ENCODE measurements at places on chromosomes 3 and 15.

DNA sequence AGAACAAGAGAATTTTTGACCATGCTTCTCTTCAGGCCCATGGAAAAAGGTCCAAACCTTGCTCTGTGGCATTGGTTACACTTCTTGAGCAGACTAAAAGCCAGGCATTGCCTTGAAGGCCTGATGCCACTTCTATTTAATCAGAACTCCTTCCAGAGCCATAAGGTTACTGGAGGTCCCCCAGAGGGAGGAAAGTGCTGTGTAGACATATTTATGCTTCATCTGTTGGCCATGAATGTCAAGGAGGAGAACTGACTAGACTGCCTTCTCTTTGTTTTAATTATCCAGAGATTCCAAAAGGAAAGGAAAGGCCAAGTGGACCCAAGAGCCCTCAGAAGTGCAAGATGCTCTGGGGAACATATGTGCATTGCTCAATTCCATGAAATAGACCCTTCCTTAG, 292.6 kb upstream of the NR2E3 start:
- no peak for DNase-seq

- DNase-seq = no peak
Observed at GRCh38 chr3:36803091-36803791, 38.9 kb upstream of the DCLK3 start.

- DNase-seq = no peak
Observed at GRCh38 chr3:158160958-158161357, 51.1 kb downstream of the RSRC1 start.

- no peak for DNase-seq
Observed at GRCh38 chr3:48966367-48966766, 23.7 kb upstream of the P4HTM start.

DNA sequence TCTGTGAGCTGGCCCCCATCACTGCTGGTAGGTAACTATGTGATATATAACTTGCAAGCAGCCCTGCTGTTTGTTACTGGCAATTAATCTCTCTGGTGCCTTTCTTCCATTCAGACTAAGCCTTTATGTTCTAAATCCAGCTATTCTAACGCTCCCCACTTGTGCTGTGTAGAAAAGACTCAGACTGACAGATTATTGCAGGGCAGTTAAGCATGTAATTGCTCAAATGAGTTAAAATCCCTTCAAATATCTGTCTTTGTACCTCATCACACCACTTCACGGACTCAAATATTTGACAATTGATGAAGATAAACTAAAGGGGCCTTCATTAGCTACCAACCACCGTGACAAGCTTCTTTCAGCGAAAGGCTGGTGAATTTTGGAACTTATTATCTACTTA, 416.2 kb downstream of the NR2F2 start:
- no peak for DNase-seq

GRCh38 chr3:158950178-158950901, 148.5 kb downstream of the MFSD1 start:
- no peak for DNase-seq

DNA sequence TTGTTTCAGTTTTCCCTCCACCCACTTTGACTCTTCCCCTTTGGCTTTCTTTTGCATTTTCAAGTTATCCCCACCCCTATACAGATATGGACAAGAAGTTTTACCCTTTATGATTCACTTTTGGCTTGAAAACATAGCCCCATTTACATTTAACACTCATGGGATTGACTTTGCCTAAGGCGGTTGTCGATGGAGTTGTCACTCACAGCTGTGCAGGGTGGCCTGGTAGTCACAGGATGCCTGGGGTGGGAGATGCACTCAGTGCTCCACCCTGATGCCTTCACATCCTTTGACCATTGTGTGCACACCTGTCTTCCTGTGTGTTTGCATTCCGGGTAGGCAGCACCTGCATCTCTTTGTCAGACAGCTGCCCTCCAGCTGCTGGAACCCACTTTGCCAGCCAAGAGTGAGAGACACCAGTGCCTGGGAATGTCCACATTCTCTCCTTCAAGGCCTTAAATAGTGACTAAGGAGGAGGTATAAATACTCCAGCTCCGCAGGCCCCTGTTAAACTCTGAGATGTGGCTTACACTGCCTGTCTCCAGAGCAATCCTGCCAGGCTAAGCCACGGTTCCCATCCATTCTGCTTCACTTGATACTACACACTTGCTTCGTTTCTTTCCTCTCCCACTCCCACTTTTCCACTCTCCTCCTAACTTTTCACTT, 191.5 kb upstream of the SLC24A5 start:
- no peak for DNase-seq

GRCh38 chr3:100097919-100098783, 16.1 kb downstream of the FILIP1L start:
- no peak for DNase-seq

- peak; percentile 32 for DNase-seq
Observed at GRCh38 chr15:67762610-67763368, 62.5 kb upstream of the SKOR1 start.

DNA sequence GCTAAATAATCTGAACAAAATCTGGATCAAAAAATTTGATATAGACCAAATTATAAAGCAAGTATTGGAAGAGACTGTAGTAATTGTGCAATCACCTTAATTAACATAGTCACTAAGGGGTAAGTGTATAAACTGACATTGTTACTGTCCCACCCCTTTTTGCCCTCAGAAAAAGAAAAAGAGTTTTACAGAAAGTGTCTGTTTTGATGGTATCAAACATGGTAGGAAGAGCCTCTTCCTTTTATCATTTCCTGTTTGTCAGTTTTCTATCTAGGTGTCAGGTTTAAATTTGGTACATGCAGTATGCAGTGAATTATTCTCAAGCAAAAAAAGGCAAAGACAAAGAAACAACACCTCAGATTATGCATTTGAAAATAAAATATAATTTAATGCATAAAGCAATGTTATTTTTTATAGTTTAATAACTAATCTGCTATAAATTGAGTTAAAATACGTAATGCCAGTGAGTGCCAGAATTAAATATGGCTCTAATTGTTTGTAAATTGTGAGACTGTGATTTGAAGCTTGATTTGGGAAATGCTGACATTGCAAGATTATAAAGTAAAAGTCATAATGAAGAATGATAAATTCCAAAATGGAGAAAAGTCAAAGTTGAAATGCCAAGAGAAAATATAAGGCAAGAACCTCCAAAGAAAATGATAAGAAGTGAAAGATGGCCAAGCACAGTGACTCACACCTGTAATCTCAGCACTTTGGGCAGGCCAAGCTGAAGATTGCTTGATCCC, 30.3 kb upstream of the CMC1 start:
- DNase-seq = no peak

DNA sequence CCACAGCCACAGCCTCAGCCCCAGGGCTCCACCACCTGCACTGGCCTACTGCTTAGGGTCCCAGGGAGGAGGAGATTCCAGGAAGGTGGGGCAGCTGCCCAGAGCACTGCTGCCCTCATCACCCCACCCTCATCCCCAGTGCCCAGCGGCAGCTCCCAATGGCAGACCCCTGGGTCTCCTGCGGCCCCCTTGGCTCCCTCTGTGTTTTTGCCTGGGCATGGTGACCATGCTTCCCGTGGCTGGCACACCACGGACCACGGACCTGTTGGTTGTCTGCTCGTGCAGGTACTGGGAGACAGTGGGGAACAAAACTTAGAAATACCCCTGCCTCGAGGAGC, 2.7 kb downstream of the CHST13 start:
- DNase-seq = no peak

- DNase-seq = no peak
Observed at GRCh38 chr3:18789734-18790133, 358.6 kb upstream of the KCNH8 start.

- no peak for DNase-seq
Observed at GRCh38 chr3:148796799-148797198, 30.8 kb upstream of the CPB1 start.

GRCh38 chr15:62940755-62941361, 101.7 kb upstream of the TPM1 start:
- DNase-seq = no peak

DNA sequence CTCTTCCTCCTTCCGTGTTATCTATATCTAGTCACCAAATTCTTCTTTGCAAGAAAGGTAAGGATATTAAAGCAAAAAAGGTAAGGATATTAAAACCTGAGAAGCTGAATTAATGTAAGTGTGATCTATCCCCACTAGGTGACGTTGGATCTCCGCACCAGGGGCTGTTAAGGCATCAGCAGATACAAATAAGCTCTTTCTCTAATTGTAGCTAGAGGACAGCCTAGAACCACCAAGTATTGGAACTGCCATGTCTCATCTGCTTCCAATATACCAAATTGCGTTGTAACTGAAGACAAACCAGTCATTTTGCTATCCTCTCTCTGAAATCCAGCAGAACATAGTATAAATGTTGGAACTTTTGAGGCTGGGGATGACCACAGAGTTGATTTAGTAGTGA, 471.2 kb upstream of the TGFBR2 start:
- DNase-seq = no peak

- DNase-seq = no peak
Observed at GRCh38 chr3:102348904-102349303, 85.9 kb upstream of the ZPLD1 start.

GRCh38 chr3:132592216-132592615, 4.9 kb upstream of the ACKR4 start:
- no peak for DNase-seq

- DNase-seq = no peak
Observed at GRCh38 chr15:89828281-89829145, 13.9 kb upstream of the ANPEP start.

GRCh38 chr3:56980798-56981390, 79.6 kb upstream of the SPATA12 start:
- DNase-seq = no peak

DNA sequence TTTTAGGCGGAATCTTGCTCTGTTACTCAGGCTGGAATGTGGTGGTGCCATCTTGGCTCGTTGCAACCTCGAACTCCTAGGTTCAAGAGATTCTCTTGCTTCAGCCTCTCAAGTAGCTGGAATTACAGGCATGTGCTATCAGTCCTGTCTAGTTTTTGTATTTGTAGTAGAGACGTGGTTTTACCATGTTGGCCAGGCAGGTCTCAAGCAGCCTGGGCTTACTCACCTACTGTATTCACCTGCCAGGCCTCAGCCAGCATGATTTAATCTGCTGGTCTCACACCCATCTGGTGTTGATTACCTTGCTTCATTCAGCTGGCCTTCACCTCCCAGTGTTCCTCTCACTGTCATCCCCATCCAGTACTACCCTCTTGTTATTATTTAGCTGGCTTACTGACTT, 102.0 kb downstream of the IL12A start:
- DNase-seq = no peak

GRCh38 chr3:157101486-157101885, 58.5 kb downstream of the CCNL1 start:
- no peak for DNase-seq

- DNase-seq = no peak
Observed at GRCh38 chr3:140736863-140737460, 59.1 kb downstream of the TRIM42 start.

DNA sequence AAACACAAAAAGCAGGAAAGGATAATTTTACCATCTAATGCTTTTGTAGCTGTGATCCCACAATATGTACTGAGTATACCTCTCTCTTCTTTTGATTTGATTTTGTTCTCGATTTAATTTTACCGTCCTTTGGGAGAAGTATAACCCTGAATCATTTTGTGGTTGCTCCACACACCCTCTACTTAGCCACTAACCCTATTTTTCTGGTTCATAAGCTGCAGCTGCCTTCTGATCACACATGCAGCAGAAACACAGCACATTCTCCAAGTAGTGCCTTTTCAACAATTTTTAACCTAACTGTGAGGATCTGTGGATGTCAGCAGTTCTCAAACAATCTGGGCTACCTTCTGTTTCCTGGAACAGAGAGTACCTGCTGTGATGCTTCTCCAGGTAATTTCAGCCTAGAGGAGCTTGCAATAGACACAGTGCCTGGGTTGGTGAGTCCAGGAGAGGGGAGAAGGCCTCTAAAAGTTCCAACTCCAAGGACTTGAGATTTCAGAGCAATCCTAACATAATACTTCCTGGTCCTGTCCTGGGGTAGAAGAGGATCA, 40.3 kb downstream of the HGD start:
- no peak for DNase-seq

DNA sequence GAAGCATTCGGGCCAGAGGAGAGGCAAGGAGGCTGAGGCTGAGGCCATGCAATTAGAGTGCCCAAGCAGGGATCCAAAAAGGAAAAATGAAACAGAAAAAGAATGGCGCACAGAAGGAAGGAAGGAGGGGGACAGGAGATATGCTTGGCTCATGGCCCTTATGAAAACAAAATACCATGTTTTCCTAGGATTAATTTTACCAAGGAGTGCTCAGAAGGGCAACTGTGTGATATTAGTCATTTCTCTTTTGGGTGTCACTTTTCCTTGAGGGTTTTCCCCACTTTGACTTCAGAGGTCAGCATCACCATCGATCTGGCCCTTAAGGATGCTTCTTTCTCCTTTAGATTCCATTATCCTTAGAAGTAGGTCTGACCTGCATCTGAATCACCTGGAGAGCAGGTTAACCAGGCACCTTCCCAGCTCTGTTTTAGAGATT, 1.4 kb downstream of the PARP14 start:
- DNase-seq = no peak

GRCh38 chr3:69309814-69310213, 76.1 kb downstream of the FRMD4B start:
- DNase-seq = no peak

DNA sequence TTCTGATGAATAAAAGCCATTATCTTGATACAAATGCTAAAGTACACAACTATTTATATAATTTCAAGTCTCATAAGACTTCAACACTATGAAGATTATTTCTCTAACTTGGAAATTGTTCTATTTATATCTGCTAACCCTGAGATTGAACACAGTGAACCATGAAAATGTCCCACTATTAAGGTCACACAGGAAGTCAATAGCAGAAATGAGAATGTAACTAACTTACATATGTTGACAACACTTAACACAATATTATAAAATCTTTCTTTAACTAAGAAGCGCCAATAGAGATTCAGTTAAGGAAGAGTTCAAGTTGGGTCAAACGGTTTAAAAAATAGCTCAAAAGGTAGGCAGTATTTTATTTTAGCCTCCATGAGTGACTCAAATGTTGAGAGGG, 551.8 kb upstream of the CBLB start:
- peak; percentile 12 for DNase-seq

DNA sequence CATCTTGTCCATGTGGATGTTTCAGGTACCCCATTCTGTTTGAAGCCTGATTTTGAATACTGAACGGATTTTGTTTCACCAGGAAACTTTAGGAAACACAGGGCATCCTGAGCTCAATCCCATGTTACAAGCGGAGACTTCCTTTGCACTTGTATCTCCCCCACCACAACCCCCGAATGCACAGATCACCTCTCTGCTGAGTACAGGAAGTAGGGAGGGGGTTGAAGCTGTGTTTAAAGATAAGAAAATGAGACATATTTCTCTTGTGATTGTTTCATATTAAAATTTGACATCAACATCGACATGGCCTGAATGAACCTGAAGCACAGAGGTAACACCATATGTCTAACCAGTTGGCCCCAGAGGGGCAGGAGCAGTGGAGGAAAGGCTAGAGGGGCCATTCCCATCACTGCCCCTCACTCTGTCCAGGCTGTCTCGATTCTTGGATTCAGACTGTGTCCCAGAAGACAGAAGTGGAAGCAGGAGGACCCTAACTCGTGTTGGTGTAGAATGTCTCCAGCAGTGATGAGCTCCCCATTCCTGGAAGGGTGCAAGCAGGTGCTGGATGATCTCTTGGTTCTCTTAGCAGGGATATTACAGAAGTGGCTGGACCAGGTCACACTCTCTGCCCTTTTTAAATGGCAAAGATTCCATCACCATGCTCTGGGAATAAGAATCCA, 59.6 kb upstream of the IQSEC1 start:
- DNase-seq = no peak

- DNase-seq = no peak
Observed at GRCh38 chr3:23760871-23761373, 44.8 kb upstream of the UBE2E1 start.

GRCh38 chr3:46478341-46478740, 13.6 kb upstream of the LTF start:
- no peak for DNase-seq

- DNase-seq = no peak
Observed at GRCh38 chr15:56939257-56939656, 20.8 kb downstream of the TCF12 start.

All from naive B cell (primary cell).